ENCODE measurements at places on chromosomes 5 and 9.

DNA sequence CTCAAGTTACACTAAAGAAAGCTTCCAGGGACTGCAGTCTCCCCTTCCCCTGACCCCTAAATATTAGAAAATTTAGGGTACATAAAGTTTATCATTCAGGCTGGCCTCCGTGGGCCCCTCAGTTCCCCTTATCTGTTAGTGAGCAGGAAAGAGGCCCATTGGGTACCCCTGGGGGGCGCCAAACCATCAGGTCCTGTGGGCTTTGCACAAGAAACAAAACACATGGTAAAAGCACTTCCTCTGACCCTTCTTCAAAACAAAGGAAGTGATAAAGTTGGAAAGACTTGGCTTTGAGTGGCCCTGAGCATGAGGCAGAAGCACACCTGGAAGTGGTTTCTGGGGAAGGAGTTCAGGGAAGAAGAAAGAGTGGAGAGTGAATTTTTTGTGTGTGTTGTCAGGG, 213.0 kb downstream of the SMARCA2 start:
- DNase-seq: no peak

- no peak for DNase-seq
Observed at GRCh38 chr5:10949856-10950630, 189.0 kb upstream of the DAP start.

DNA sequence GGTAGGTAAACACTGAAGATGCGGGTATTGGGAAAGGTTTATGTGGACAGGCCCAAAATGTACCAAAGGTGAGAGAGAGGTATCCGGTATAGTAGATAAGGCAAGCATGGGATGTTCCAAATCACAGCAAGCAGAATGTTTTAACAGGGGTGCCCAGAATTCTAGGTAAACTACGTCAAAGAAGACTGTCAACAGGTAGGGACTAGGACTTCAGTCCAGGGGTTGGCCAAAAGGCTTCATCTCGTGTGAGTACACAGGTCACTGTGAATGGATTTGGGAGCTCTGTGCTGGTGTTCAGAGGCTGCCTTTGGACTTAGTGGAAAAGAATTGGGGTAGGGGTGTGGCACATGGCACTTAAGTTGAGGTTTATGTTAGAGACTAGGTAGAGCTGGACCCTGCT, 66.4 kb downstream of the PIK3R1 start:
- no peak for DNase-seq

DNA sequence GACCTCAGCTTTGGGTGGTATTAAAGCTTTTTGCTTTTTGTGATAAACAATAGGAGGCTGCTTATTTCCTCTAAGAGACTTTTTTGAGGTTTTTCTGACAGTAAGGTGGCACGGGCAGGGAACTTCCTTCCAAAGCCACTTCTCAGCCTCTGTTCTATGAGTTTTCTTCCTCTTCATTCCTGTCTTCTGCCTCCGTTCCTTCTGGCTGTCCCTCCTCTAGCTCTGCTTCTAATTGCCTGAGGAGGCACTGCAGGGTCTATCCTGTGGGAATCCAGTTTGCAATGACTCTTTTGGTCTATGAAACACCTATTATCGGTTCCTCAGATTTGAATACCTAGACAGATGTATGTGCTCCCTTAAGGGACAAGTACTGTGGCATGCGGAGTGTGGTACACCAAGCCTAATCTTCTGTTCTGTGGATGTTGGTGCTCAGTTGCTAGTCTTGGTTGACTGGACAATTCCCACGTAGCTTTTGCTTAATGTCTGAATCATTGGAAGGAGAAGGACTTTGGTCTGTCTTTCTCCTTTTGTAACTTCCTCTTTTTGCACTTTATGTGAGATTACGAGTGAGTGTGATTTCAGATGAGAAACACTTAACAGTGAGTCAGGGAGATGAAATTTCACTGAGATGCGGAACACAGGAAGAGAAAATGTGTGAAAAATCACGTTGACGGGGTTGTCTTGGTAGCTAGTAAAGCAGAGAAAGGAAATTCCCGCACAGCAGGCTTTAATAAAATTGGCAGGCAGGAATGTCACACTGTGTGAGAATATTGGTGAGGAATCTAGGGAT, 305.2 kb downstream of the EFNA5 start:
- DNase-seq: no peak

DNA sequence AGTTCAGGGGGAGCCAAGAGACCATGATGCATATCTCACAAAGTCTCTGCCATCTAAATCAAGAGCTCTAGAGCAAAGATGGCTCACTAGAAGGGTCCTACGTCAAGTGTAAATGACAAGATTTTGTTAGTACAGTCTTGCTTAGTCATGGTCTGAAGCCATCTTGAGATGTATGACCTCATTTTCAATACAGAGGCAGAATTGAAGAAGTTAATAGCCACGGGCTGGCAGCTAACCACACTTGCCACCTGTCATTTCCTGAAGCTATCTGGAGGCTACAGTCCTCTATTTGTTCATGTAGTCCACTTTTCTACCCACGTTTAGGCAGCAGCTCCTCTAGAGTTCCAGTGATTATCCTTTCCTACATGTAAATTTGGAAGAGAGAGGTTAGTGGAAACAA, 231.7 kb upstream of the CDH12 start:
- DNase-seq: no peak
